ENCODE measurements at places on chromosomes 6 and 20. TPM values are rescaled to one million over a fixed set of nuclear protein-coding genes. Genes with fewer than 3 reads are reported as not detected.

Gene KCNB1
- 0.51 TPM for total RNA-seq

Gene LPA
- not detected for total RNA-seq

Gene OR10C1
- not detected for total RNA-seq

Gene BFSP1
- 6.0 TPM for total RNA-seq

Gene LY6G6C
- not detected for total RNA-seq

Gene TMEM151B
- not detected for total RNA-seq

Gene CRISP2
- not detected for total RNA-seq

Gene GABRR1
- not detected for total RNA-seq

Gene DDX39B
- total RNA-seq, result 406 TPM

Gene MRPL18
- 91.5 TPM for total RNA-seq

Gene ADAM33
- 0.06 TPM for total RNA-seq

Gene SF3B5
- 183 TPM for total RNA-seq

Gene PRL
- not detected for total RNA-seq

Gene TM9SF4
- 36.8 TPM for total RNA-seq

Gene SRPK1
- 20.8 TPM for total RNA-seq

Gene PLA2G7
- total RNA-seq, result not detected
